ENCODE measurements at places on chromosomes 6 and 20.

DNA sequence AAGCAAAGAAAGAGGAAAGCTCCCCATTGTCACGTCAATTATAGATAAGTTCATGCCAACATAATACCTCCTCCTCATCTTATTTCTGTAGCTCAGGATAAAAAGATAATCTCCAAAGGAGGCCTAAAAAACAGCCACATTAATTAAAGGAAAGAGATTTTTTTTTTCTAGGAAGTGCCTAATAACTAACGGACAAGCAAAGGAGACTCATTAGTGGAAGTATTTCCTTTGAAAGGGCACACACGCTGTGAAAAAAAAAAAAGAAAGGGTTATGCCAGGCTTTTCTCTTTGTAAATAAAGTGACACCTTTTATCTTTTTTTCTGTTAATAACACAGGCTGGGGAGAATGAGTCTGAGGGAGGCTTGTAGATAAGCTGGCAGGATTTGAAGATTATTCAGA, 55.7 kb downstream of the PCSK2 start:
- DNase-seq = no peak

- DNase-seq = no peak
Observed at GRCh38 chr20:10916312-10916711, 242.5 kb upstream of the JAG1 start.

GRCh38 chr6:157075549-157076450, 247.5 kb downstream of the TMEM242 start:
- DNase-seq = no peak

GRCh38 chr6:169445661-169446581, 192.3 kb upstream of the THBS2 start:
- DNase-seq = no peak

GRCh38 chr6:166752097-166752496, 125.0 kb upstream of the RPS6KA2 start:
- no peak for DNase-seq

DNA sequence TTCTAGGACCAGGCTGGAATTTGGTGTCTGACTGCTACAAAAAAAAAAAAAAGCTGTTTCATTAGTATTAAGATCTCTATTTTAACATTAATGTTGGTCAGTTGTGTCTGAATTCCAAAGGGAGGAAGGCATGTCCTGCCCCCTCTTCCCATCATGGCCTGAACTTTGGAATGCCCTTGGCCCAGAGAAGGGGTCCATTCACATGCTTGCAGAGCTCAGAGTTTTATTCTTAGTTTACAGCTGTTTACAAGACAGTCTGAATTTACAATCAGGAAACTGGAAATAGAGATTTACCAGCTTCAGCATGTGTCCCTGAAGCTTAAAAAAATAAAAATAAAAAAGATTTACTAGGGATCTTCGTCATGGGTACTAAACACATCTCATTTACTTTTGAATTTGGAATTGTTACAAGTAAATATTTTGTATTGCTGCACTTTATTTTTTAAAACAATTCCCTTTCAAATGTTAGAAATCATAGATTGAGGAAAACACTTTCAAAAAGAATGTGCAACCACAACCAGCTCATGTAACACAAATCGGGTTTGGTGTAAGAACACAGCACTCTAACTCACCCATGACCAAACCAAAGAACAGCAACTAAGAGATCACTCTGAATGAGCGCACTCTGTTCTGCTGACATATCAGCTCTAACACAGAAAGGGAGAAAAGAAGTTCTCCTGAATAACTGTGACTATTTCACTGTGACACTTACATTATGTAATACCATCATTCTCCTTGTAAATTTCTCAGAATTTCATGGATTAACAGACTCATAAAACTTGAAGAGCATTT, 6.6 kb upstream of the SERPINB6 start:
- DNase-seq = no peak

DNA sequence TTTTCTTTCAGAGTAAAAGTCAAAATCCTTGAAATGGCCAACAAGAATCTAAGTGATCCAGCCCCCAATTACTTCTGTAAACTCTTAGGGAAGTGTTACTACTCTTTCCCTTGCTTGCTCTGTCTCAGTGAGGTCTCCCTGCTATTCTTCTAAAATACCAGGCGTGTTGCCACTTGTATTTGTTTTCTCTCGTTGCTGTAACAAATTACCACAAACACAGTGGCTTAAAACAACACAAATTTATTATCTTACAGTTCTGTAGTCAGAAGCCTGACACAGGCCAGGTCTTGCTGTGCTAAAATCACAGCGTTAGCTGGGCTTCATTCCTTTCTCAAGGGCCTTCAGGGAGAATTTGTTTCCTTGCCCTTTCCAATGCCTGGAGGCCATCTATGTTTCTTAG, 59.9 kb downstream of the HECA start:
- no peak for DNase-seq

DNA sequence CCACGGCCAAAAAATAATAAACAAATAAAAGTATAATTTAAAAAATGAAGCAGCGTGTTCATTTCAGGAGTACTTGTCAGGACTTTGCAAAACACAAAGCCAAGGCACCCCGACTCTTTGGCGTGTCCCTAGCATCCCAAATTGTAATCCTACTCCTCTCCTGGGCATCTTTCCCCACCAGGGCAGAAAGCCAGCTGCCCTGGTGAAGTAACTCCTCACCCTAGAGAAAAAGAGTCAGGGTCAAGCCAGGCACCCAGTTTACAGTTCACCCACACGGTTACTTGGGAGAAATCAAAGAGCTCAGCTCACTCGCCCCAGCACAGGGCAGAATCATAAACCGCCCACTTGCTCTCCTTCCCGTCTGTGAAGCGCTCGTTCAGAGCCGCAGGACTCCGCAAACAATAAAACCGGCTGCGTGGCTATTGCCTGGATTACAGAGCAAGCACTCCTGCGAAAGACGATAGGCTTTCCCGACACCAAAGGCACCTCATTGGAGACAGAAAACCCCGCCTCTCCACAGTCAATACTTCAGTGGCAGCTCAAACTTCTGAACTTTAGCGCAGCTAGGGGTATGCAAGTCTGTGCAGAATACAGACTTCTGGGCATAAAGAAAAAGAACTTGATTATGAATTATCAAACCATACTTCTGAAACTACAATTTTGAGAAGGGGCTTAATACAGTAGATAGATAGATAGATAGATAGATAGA, 73.0 kb upstream of the NHSL1 start:
- DNase-seq = no peak

- no peak for DNase-seq
Observed at GRCh38 chr6:144340541-144341371, 55.6 kb downstream of the UTRN start.

- DNase-seq = no peak
Observed at GRCh38 chr20:671252-672030, 4.2 kb downstream of the SCRT2 start.

- no peak for DNase-seq
Observed at GRCh38 chr6:138031850-138032249, 75.4 kb downstream of the PERP start.

GRCh38 chr6:8855411-8855810, 420.1 kb upstream of the SLC35B3 start:
- no peak for DNase-seq
